ENCODE measurements at places on chromosomes 4 and X.
A peak's percentile ranks its signal among the peaks of the same experiment; 100 is the strongest.

- DNase-seq, result no peak
These were observed 162.2 kb upstream of the GIMD1 start for GRCh38 chr4:106530821-106531220.

GRCh38 chr4:14375816-14376215 is 626.5 kb upstream of the CPEB2 start:
- no peak for DNase-seq

DNA sequence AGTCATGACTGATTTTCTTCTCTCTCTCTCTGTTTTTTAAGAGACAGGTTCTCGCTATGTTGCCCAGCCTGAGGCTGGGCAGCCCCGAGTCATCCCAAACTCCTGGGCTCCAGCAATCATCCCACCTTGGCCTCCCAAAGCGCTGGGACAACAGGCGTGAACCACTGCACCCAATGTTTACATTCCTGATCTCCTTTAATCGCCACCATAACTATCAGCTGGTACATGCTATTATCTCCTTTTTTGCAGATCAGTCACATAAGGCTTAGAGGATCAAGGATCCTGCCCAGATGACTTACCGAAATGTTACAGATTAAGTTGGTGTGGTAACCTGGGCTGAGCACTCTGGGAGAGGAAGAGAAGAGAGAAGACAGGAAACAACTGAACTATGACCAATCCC is 1.5 kb upstream of the USP46 start:
- DNase-seq, result no peak

GRCh38 chr4:39699687-39700409 is 1.9 kb downstream of the UBE2K start:
- DNase-seq, result no peak

DNA sequence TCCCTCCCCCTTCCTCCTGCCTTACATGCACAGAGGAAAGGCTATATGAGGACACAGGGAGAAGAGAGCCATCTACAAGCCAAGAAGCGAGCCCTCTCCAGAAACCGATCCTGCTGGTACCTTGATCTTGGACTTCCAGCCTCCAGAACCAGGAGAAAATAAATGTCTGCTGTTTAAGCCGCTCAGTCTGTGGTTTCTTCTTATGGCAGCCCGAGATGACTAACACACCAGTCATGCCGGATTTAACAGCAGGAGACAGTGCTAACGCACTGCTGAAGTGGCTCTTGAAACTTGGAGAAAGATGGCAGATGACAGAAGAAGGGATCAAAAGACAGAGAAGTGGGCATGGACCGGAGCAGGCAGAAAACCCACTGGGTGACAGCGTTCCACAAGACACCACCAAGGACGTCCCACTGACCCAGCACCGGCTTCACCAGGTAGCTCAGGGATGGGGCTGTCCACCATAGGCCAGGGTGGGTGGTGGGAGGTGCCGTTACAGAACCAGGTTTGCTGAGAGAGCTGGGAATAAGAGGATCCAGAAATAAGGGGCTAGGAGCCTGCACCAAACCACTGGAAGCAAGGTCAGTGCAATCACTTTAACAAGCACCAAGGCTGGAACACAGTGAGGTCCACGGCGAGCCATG is 6.2 kb upstream of the MAN2B2 start:
- no peak for DNase-seq

DNA sequence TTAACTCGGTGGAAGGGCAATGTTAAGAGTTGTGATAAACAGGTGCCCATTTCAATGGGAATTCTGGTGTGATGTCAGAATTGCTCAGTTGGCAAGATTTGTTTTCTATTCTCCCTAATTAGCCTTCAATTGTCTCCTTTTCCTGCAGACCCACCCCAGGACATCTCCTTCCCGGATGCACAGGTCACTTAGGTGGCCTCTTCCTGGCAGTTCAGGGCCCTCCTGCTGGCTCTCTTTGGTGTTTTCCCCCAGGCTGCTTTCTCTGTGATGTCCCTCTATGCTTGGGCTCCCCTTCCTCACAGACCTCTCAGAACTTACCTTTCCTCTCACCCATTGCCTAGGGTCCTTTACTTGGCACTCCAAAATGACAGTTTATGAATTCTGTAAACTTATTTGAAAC is 126.3 kb downstream of the GPAT3 start:
- no peak for DNase-seq

DNA sequence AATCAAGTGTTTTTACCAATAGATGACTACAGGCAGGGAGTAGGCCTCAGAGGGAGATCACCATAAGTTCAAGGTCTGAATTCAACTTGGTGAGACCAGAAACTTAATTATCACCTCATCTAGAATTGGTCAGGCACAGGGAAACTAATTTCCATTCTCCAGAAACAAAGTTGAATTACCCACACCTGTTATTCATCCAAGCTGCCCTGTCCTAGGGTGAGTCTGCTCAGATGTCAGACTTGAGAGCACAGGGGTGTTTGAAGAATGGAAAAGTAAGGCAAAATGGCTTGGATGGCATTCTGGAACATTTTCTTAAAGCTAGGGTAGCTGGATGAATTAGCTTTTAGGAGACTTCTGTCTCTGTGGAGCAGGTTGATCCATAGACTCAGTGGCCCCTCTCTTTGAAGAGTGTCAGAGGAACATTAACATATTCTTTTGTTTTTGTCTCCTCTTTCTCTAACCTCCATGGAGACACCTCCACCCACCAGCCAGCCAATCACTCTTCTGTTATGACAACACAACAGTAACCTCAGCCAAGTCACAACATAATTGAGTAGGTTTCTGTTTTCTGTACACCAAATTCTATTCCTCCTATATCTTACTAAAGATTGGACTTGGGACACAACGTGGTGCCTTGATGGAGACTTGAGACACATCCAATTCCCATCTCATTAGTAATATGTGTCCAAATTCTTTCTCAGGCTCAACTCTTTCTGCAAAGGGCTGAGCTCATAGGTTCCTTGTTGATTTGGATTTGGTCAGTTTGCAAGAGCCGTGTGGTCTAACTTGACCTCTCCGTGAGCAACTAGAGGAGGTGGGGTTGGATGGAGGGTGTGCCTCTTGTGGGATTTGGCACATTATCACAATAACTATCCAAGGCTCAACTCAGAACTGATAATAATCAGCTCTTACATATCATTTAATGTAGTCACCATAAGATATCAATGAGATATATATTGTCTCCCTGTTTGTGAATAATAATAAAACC is 45.1 kb downstream of the VSIG4 start:
- DNase-seq, result no peak

DNA sequence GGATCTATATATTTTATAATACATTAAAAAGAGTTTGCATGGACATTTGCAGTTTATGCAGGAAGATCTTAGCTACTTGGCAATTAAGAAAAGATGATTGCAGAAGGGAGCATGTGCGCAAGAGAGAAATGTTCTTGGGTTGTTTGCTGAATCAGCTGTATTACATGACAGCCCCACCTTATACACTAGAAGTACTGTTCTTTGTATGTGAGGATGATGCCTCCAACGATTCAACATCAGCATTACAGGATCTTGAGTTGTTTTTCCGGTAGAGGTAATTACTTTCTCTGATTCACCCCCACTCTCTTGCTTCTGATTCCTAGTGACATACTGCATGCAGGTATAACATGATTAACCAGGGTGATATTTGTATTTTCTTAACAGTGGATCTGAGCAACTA is 140.8 kb downstream of the PCDH7 start:
- DNase-seq, result no peak

GRCh38 chr4:137390707-137391106 is 141.6 kb downstream of the PCDH18 start:
- no peak for DNase-seq

- DNase-seq, result no peak
These were observed 194.0 kb downstream of the GASK1B start for GRCh38 chr4:157978680-157979361.

GRCh38 chr4:25092139-25092538 is 61.4 kb upstream of the LGI2 start:
- DNase-seq, result no peak

- no peak for DNase-seq
These were observed at the start of gene FAM133A for GRCh38 chrX:93673869-93674271. Gene FAM133A, plus strand, starts transcription at chrX:93674206. Its CDS starts 35,214 bp downstream, at chrX:93709420.

DNA sequence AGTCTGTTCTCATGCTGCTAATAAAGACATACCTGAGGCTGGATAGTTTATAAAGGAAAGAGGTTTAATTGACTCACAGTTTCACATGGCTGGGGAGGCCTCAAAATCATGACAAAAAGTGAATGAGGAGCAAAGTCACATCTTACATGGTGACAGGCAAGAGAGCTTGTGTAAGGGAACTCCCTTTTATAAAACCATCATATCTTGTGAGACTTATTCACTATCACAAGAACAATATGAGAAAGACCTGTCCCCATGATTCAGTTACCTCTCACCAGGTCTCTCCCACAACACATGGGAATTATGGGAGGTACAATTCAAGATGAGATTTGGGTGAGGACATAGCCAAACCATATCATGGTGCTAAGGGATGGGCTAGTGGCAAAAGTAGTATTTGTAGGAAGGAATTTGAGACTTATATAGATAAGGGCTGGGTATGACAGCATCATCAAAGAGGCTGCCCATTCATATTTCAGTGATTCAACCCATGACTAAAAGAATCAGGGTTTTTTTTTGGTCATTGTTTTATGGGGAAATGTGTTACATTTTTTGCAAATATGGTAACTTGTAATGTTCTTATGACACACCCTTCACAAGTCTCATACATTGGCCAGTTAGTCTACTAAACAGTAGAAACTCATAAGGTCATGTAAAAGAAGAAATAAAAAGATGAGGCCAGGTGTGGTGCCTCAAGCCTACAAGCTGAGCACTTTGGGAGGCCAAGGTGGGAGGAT is 34.7 kb downstream of the NUP62CL start:
- DNase-seq, result no peak

- peak; percentile 2 for DNase-seq
These were observed 115.7 kb upstream of the ZXDA start for GRCh38 chrX:58025979-58026378.

DNA sequence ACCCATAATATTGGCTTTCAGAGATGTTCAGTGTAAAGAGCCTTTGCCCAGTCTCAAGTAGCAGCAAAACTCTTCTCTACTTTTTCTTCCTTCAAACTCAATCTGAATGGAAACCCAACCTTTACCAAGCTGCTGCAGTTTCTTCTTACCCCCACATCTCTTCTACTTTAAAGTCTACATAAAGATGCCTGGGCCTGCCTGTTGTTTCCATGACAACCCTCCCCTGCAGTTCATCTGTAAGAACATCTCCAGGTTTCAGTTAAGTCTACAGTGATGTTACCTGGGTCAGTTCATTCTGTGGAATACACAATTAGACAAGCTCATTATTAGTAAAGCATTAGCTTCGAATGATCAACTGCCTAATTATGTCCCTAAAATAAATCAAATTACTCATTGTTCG is 81.4 kb downstream of the SPANXN3 start:
- DNase-seq, result no peak

GRCh38 chrX:21725916-21726315 is 32.0 kb downstream of the SMPX start:
- no peak for DNase-seq

- no peak for DNase-seq
These were observed 47.2 kb downstream of the MAOA start for GRCh38 chrX:43703211-43703791.

GRCh38 chr4:8090744-8091301 is 67.8 kb downstream of the ABLIM2 start:
- no peak for DNase-seq

GRCh38 chr4:6198768-6199421 is 1.5 kb downstream of the JAKMIP1 start:
- no peak for DNase-seq

GRCh38 chrX:155127465-155127864 is 56.2 kb downstream of the BRCC3 start:
- no peak for DNase-seq

DNA sequence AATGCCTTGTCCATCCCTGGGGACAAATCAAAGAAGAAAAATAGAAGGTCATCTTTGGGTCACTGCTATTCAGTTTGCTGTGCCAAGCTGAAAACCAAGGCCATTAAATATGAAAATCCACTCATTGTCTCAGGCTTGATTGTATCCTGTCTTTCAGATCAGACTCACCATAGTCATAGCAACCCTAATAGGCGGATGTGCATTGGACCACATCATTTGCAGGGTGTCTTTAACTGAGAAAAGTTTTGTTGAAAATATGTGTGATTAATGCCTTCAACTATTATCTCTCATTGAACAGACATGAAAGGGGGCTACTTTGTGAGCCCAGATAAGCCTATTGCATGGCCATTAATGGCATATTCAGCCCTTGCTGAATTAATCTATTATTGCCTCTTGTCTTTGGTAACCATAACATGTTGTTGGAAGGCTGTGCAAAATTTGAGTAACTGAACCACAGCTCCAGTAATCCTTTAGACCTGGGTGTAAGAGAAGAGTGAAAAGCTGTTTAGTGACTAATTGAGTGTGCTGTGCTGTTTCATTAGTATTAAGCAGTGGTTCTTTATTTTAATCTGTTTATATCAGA is 453.6 kb upstream of the EPHA5 start:
- DNase-seq, result no peak

GRCh38 chr4:35175487-35175886 is 1068.8 kb downstream of the ARAP2 start:
- DNase-seq, result no peak

DNA sequence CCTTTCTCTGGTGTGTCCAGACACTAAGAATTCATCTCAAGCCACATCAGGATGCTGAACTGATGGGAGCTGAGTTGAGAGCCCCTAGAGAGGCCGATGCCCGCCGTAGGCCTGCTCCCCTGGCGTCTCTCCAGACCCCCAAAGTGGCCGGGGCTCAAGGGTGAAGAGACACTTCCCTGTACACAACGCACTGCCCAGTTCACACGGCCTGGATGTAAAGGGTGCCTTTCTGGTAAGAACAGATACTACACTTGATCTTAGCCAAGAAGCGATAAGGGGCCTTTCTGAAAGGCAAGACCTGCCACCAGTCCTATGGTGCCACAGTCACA is 5.1 kb upstream of the TREX2 start:
- DNase-seq, result no peak

DNA sequence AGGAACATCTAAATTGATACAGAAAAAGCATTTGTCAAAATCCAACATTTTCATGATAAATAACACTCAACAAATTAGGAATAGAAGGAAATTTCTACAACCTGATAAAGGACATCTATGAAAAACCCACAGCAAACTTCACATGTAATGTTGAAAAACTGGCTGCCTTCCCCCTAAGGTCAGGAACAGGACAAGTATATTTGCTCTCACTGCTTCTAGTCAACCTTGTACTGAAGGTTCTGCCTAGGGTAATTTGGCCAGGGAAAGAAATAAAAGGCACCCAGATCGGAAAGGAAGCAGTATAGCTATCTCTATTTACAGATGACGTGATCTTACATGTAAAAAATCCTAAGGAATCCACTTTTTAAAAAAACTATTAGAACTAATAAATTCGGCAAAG is 97.1 kb upstream of the USP9X start:
- no peak for DNase-seq

DNA sequence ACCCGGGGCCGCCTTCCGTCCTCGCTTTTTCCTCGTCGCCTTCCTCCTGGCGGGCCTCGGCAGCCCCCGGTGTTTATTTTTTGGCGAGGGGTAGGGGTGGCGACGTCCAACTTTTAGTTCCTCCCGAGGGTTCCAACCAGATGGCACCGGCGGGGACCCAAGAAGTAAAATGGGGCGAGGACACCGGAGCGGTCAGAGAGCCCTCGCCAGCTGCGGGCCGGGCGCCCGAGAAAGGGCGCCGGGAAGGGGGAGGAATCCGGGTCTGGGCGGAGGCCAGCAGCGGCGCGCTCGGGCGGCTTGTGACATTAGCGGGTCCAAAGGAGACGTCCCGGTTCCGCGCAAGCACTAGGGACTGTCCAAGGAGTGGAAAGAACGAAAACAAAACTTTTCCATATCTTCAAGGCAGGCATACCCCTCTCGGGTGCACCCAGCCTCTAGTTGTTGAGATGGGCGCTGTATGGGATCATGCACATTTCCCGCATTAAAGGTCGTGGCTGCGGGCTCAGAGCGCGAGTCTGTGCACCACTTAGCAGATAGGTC is 691 bp upstream of the USP46 start:
- no peak for DNase-seq
